Stomach (tissue), 19 donors: ENCODE measurements at places on chromosomes 5 and 9. TPM values are rescaled to one million over a fixed set of nuclear protein-coding genes. Genes with fewer than 3 reads are reported as not detected.

DNA sequence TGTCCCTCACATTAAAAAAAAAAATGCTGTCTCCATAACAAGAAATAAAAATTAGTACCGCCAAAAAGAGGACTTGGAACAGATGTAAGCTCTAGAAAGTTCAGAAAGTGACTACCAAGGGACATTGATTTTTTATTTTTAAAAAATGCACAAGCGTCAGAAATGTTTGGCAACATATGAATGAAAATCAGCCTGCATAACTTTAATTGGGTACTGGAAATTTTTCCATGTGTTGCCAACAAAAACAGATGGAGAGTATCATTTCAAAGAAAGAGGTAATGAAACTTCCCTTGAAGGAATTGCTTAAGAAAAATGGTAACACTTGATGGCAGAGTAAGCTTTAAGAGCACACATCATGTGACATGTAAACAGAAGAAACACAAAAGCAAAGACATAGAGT, 47.2 kb downstream of the OR2K2 start:
- DNase-seq = no peak

DNA sequence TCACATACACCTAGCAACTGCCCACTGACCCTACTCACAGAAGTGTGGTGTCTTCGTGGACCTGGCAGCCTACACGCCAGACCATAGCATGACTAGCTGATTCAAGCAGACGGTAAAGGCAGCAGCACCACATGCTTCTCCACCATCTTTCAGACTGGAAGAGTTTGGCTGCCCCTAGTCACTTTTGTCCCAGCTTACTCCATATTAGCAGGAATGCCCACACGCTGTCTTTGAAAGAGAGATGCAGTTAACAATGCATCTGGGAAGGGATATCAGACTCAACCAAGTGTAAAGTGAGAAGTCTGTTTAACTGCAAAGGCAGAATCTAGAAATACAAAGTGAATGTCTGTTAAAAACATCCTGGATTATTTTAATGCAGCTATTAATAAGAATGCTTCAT, 177.2 kb upstream of the GNA14 start:
- DNase-seq = no peak

DNA sequence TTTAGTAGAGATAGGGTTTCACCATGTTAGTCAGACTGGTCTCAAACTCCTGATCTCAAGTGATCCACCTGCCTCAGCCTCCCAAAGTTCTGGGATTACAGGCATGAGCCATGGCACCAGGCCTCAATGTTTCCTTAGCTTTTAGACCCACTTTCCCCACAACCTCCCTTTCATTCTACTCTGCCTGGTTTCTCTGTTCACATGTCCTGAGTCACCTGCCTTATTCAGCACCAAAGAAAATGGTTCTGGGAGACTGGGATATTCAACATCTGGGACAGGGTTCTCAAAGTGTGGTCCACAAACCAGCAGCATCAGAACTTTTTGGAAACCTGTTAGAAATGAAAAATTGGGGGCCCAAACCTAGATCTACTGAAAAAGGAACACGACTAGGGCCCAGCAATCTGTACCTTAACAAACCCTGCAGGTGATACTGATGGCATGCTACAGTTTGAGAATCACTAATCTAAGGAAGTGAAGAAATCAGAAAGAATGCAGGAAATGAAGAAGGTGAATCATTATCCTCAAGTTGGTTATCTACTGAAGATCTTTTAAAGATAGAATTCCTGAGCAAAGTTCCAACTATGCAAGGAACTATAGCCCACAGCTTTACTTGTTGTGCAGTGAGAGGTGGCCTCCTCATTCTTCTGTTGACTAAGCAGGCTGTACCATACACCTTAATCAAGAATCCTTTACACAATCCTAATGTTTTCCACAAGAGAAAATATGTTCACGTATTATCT, 51.8 kb upstream of the CTNNAL1 start:
- no peak for DNase-seq

GRCh38 chr9:112849363-112849922, 41.2 kb downstream of the SLC46A2 start:
- no peak for DNase-seq

DNA sequence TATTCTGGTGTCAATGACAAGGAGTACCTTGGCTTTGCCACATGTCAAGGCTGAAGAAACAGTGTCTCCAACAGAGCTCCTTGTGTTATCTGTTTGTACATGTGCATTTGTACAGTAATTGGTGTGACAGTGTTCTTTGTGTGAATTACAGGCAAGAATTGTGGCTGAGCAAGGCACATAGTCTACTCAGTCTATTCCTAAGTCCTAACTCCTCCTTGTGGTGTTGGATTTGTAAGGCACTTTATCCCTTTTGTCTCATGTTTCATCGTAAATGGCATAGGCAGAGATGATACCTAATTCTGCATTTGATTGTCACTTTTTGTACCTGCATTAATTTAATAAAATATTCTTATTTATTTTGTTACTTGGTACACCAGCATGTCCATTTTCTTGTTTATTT, 19.8 kb downstream of the CD274 start:
- no peak for DNase-seq

DNA sequence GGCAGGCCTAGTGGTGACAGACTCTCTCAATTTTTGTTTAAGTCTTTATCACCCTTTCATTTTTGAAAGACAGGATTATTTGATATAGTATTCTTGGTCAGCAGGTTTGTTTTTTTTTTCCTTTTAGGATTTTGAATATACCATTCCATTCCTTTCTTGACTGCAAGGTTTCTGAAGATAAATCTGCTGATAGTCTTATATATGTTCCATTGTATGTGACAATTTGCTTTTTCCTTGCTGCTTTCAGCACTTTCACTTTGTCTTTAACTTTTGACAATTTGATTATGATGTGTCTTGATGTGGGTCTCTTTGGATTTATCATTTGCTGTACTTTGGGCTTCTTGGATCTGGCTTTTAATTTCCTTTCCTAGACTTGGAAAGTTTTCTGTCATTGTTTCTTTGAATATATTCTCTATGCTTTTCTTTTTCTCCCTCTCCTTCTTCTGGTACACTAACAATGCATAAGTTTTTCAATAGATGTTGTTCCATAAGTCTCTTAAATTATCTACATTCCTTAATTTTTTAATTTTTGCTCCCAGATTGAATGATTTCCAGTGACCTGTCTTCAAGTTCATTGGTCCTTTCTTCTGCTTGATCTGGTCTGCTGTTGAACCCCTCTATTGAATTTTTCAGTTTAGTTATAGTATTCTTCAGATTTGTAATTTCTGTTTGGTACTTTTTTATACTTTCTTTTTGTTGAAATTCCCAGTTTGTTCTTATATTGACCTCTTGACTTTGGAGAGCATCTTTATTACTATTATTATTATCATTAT, 14.6 kb upstream of the FBXW2 start:
- no peak for DNase-seq

DNA sequence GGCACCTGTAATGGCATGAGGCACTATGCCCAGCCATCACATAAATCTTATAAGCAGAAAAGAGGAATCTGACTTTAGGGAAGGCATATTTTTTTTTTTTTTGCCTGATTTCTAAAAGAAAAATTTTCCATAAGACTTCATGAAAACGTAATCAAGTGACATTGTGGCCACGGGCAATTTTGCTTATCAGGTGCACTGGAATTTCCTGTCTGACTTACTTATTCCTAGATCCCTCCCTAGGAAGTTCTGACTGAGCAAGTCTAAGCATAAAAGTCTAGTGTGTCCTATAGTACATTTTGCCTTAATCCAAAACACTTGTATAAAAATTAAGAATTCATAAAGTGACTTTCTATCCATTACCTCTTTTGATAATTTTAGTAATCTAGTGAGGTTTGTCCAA, 12.5 kb downstream of the C5orf46 start:
- DNase-seq = no peak

- no peak for DNase-seq
Observed at GRCh38 chr5:74482990-74483389, 157.5 kb downstream of the ENC1 start.

DNA sequence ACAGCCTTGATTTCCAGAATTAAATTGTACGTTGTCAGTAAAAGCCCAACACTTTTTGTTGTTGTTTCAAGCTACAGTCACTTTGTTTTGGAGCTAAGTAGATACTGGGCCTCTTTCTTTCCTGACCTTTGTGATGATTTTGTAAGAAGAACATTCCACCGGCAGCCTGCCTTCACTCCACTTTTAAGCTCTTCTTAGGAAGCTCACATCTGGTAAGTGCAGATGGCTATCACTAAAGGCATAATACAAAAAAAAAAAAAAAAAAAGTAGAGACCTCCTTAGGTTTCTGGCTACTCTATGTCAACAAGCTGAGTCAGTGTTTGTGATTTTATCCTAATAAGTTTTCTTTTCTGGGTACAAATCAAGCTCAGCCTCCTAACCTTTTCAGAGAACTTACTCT, 1922.1 kb upstream of the WWC1 start:
- DNase-seq = no peak

Gene MYOZ3
- total RNA-seq = not detected
